Activated CD4-positive, alpha-beta T cell treated with anti-CD3 and anti-CD28 coated beads, Interleukin-2, amount 50 U/mL, for 24 hours (primary cell): ENCODE measurements at places on chromosomes 3 and 15.

GRCh38 chr3:18782191-18782590, 357.1 kb upstream of the SATB1 start:
- DNase-seq, result no peak

- no peak for DNase-seq
Measured at GRCh38 chr3:113158171-113158570, 53.2 kb upstream of the BOC start.

GRCh38 chr3:73521734-73522336, 102.9 kb downstream of the PDZRN3 start:
- no peak for DNase-seq

DNA sequence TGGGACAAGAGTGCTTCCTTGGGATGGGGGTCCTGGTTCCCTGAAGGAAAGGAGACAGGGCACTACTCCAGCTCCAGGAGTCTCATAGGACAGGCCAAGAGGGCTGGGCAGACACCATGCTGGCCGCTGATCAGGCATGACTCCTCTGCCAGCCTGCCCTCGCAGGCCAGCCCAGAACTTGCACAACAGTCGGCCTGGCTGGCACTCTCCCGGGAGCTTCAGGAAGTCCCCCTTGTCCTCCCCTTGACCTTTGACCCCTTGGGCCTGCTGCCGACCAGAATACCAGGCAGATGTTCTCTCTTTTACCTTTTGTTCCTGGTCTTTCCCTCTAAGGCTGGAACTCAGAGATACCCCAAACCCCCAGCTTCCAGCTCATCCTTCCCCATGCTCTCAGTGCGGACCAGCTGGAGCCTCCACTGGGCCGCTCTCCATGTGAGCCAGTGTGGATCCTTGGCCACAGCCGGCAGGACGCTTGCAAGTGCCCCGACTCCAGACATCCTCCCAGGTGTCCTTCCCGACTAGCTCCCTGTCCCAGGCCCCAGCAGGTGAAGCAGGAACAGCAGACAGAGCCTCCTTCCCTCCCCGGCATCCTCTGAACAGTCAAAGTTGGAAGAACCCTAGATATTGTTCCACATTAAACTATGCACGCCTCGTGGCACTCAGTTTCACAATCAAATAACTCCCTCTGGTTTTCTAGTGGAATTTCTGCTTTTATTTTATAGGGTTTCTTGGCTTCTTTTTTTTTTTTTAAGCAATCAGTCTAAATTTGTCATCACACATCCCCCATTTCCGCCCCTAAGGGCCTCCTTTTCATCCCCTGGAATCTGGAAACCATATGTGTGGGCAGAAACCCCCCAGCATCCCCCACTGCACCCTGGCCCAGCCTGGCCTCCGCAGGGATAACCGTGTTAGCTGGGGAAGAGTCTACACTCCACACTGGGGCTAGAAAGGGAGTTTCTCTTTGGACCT, 15.7 kb downstream of the VPS18 start:
- DNase-seq, result no peak

GRCh38 chr15:75650908-75651809, 3.4 kb downstream of the SNX33 start:
- no peak for DNase-seq

GRCh38 chr3:89624494-89624893, 517.1 kb downstream of the EPHA3 start:
- no peak for DNase-seq

GRCh38 chr3:87710511-87710910, 348.3 kb downstream of the CGGBP1 start:
- DNase-seq, result no peak

GRCh38 chr3:160987982-160988964, 116.9 kb downstream of the B3GALNT1 start:
- DNase-seq, result no peak

- DNase-seq, result no peak
Measured at GRCh38 chr3:53845103-53845880, 927 bp downstream of the CHDH start.

- DNase-seq, result no peak
Measured at GRCh38 chr3:118987477-118987876, 47.2 kb downstream of the IGSF11 start.
